ENCODE measurements at places on chromosomes 1 and 21.

DNA sequence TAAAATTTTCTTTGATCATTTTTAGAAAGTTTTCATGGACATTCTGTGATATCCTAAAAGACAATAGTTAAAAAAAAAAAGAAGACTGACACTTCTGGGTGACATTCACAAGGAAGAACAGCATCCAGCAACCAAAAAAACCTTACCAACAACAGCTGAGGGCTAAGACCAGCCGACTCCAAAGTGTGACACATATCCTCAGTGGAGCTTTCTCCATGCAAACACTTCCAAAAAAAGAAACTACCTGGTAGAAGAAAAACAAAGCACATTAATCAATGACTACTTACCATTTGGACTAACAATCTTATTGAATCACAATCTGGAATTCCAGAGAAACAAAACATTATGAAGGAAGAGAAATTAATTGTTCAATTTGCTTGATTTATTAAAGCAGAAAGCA, 88.2 kb downstream of the IARS2 start:
- DNase-seq = no peak

DNA sequence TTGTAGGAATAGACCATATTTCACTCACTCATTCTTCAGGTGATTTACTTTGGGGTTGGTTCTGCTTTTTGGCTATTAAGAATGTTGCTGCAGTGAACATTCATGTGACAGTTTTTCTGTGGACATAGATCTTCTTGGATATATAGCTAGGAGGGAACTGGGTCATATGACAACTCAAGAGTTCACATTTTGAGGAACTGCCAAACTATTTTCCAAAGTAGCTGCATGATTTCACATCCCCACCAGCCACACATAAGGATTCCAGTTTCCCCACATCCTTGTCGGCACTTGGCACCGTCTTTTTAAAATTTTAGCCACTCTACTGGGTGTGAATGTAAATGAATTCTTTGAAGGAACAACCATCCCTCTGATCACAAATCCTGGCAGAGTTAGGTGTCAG, 126.0 kb downstream of the PRDM2 start:
- no peak for DNase-seq

- DNase-seq = no peak
Measured at GRCh38 chr1:115317101-115318012, 20.7 kb downstream of the NGF start.

- no peak for DNase-seq
Measured at GRCh38 chr1:220298470-220299205, 26.4 kb upstream of the RAB3GAP2 start.

GRCh38 chr1:224811564-224811963, 117.9 kb upstream of the DNAH14 start:
- no peak for DNase-seq

GRCh38 chr1:209497729-209498128, 85.8 kb upstream of the CAMK1G start:
- DNase-seq = no peak

GRCh38 chr1:173224280-173224892, 17.3 kb upstream of the TNFSF4 start:
- DNase-seq = no peak

- DNase-seq = peak; percentile 41
Measured at GRCh38 chr1:15918962-15919715, 56.8 kb downstream of the ZBTB17 start.

GRCh38 chr1:14437417-14437918, 161.0 kb upstream of the KAZN start:
- no peak for DNase-seq

DNA sequence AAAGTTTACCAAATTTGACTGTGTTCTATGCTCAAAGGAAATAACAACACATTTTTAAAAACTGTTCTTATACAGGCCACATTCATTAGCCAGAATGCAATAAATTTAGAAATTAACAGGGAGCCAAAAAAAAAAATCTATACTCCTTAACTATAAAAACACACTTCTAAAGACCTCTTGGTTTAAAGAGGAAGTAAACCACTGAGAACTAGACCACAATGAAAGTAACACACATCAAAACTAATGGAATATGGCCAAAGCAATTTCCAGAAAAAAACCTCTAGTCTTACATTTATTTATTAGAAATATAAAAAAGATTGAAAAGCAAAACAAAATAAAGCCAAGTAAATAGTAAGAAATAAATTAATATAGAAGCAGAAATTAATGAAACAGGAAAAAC, 48.9 kb upstream of the GADD45A start:
- no peak for DNase-seq

DNA sequence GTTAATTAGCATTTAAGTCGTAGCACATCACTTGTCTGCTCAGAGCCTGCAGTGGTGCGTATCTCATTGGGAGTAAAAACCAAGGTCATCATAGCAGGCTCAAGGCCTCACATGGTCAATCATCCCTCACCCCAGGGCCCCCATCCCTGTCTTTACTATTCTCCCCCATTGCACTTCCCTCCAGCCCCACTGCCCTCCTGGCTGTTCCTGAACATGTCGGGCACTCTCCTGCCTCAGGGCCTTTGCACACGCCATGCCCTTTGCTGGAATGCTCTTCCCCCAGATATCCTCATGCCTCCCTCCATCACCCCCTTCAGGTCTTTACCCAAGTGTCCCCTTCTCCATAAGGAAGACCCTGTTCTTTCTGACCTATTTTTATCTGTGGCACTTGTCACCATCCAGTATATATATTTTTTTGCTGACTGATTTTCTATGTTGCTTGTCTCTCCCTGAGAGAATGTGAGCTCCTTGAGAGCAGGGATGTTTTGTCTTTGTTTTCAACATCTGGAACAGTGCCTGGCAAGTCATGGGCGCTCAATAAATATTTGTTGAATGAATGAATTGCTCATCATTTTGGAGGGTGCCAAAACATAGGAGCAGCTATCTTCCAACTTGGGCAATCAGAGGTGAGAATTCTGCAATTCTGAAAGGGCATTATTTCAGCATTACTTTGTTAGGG, 74.1 kb upstream of the POU3F1 start:
- no peak for DNase-seq

DNA sequence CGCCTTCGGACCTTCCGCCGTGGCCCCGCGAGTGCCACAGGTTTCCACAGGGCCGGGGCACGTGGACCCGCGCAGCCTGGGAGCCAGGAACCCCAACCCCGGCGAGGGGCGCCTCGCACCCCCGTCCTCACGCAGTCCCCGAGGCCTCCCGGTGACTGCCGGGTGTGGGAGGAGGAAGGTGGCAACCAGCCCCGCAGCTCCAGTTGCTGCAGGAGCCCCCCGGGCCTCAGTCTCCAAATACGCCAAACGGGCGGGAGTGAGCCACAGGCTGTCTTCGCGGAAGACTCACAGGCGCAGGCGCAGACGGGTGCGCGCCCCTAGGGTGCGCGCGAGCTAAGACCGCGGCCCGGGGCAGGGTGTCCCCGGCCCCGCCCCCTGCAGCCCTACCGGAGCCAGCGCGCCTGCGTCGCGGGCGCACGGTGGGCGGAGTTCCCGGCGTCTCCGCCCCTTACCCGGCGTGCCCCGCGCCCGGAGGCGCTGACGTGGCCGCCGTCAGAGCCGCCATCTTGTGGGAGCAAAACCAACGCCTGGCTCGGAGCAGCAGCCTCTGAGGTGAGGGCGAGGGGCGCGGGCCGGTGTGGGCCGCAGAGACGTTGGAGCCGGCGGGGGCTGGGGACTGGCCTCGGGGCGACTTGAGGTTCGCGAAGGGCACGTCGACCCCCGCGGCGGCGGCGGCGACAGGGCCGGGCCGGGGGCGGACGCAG, at the start of gene ARF1:
TSS of gene ARF1 (plus strand) at position 495 of the 704 bp plus-strand sequence. CDS start 14,407 bp downstream, outside the sequence.
- DNase-seq = peak; percentile 75

DNA sequence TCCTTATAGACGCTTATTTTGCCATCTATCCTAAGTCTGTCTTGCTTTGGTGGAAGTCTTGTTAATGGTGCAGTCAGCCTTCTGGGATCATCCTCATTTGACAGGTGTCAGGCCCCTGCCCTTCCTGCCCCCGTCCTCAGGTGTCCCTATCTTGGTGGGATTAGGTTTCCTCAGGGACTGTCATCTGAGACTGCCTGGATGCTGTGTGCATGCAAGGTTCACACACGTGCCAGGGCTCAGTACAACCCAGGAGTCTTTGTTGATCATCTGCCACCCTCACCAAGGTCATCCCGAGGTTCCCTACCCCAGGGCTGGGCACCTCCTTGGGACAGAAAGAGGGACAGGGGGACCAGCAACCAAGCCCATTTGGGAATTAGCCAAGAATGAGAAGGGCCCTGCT, 18.0 kb downstream of the PADI2 start:
- DNase-seq = no peak

DNA sequence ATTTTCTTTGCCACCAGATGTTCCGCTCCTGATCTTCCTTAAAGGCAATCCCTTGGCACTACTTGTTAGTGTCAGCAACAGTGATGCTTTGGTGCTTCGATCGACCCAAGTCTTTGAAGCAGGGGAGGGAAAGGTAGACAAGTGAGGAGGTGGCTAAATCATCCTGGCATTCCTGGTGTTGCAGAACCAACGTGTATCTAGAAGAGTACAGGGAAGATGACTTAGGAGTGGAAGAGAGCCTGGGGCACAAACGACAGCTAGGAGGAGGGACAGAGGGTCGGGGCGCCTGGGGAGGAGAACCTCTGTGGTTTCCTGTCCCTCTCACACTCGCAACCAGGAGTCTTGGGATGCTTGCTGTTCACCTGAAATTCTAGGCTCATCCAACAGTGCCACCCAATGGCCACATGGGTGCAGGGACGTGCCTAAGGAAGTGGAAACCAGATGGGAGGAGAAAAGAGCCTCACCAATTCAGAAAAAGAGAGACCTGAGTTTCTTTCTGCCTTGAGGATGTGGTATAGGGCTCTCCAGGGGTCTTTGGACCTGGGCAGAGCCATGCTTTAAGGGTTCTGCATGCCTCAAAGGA, 9.5 kb upstream of the KCNA2 start:
- no peak for DNase-seq

DNA sequence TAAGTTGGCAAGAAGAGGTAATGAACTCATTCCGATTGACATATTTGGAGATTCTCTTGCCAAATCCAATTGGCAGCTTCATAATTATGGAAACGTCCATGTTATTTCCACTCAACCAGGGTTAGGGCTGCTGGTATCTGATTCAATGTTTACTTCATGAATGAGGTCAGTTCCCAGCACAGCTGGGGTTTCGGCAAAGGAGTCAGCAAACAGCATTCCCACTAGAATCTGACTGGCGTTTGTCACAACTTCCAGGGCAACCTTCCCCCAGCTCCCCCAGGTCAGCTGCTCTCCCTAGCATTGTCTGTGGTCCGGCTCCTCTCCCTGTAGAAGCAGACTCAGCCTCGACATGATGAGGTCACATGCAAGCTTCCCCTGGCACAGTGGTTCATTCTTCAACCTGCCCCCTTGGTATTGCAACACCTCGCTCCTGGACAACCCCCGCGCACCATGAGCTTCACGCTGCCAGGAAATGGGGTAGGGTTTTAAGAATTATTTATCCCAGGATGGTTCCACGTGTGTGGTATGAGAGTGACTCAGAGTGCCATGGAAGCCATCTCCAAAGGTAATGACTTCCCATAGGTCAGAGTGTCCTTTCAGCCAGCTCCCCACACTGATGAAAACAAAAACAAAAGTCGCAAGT, 100.7 kb upstream of the SLC25A33 start:
- no peak for DNase-seq

DNA sequence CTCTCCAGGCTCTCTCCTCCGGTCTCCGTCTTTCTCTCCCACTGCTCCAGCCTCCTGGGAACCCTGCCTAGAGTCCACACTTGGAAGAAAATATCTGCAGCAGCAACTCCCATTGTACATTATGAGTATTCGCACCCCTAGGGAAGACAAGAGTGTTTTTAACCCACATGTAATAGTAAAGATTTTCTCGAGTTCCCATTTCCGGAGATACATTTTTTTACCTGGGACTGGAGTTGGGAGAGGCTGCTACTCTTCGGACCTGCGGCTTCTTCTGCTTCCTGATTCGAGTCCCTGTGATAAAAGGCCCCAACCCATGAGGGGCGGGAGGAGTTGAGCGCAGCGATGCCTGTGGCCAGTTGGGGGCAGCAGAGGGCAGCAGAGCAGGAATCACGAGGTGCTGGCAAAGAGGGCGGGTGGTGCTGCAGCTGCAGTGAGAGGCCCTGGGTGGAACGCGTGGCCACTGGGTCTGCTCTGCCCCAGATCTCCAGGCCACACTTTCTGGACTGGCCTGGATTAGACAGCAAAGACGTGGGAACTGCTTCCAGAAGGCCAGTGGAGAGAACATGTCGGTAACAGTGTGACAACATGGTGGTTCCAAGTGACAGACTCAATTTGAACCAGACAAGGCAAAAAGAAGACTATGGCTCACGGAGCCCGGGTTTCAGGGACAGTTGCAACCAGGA, 221.0 kb upstream of the CSF3R start:
- DNase-seq = peak; percentile 14

DNA sequence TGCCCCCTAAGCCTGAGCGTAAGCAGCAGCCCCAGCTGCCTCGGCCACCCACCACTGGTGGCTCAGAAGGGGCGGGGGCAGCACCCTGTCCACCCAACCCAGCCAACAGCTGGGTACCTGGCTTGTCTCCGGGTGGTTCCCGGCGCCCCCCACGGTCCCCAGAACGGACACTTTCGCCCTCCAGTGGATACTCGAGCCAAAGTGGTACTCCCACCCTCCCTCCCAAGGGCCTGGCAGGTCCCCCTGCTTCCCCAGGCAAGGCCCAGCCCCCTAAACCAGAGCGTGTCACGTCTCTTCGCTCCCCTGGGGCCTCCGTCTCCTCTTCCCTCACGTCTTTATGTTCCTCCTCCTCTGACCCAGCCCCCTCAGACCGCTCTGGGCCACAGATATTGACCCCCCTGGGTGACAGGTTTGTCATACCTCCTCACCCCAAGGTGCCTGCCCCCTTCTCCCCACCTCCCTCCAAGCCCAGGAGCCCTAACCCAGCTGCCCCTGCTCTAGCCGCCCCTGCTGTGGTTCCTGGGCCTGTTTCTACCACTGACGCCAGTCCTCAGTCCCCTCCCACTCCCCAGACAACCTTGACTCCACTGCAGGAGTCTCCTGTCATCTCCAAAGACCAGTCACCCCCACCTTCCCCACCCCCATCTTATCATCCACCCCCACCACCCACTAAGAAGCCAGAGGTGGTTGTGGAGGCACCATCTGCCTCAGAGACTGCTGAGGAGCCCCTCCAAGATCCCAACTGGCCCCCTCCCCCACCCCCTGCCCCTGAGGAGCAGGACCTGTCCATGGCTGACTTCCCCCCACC, 46.2 kb downstream of the YARS1 start:
- DNase-seq = no peak

GRCh38 chr1:205961405-205961804, 18.1 kb upstream of the SLC26A9 start:
- DNase-seq = no peak

- no peak for DNase-seq
Measured at GRCh38 chr1:44032170-44032790, 1.0 kb upstream of the SLC6A9 start.

- no peak for DNase-seq
Measured at GRCh38 chr1:43847290-43847689, 86.3 kb upstream of the ARTN start.

All from activated naive CD8-positive, alpha-beta T cell treated with anti-CD3 and anti-CD28 coated beads, Interleukin-2, amount 50 U/mL, for 16 hours (primary cell).